HFFc6 (cell line): ENCODE measurements at places on chromosomes 1 and 21. TPM values are rescaled to one million over a fixed set of nuclear protein-coding genes. Genes with fewer than 3 reads are reported as not detected.

DNA sequence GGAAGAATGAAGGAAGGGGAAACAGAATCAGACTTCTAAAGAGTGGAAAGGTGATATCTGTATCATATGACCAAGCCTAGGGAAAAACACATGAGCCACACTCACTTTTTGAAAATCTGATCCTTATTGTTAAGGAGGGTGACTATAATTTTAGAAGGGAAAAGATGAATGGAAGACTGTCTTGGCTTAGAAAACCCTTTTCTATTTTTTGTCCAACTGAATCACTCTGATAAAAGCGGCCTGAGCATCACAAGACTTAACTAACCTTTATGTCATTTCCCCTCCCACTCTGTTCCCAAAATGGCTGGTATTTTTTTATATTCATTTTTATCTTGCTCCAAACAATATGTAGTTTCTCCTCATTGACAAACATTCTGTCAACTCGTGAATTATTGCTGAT, 169.8 kb downstream of the C1orf21 start:
- H3K4me3 ChIP-seq, result no peak overlapping the region
- DNase-seq, result no peak
- H3K36me3 ChIP-seq, result no peaks in the 10 kb centered on the region
- H3K27me3 ChIP-seq, result no peaks in the 10 kb centered on the region

DNA sequence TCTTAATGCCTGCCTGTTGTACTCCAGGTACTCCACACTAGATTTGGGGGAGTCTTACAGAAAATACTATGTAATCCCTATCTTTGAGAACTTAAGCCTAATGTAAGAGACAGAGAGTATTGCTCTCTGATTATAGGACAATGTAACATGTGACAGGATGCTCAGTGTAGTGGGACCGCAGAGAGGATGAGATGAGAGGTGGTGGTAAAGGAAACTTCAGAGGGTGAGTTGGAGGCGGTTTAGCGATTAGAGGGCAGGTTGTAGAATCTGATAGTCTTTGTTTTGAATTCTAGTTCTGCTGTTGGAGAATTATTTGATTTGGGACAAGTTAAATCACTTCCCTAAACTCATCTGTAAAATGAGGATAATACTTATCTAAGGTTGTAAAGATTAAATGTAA, 5.4 kb downstream of the SOAT1 start:
- peaks cover 4% of the 10 kb centered on the region for H3K27me3 ChIP-seq
- peaks cover 22% of the 10 kb centered on the region for H3K36me3 ChIP-seq
- H3K27ac ChIP-seq, result no peak overlapping the region
- no peak overlapping the region for H3K4me3 ChIP-seq
- peaks cover 38% of the 10 kb centered on the region for H3K4me1 ChIP-seq

DNA sequence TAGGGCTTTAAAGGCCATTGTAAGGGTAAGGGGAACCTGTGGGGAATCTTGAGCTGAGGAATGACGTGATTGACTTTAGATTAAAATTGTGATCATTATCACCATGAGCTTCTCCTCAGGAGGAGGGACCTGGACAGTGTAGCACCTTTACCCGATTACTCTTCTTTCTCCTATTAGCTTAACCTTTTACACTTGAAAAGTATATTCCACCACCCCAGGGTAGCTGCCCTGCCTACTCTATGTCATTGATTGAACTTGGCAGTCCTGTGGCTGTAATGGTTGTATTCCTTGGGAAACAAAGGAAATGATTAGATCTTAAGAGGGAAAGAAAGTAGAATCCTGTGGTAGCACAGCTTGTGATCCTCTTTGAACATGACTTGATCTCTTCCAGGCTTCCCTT, 47.7 kb downstream of the CACHD1 start:
- H3K27ac ChIP-seq, result peak overlapping the region; percentile 41
- H3K4me3 ChIP-seq, result no peak overlapping the region
- DNase-seq, result no peak
- H3K27me3 ChIP-seq, result no peaks in the 10 kb centered on the region
- no peaks in the 10 kb centered on the region for H3K36me3 ChIP-seq

GFI1 gene
- not detected in 3 replicates for total RNA-seq

GRCh38 chr1:157196245-157196543, 58.0 kb upstream of the ETV3 start:
- no peaks in the 10 kb centered on the region for H3K36me3 ChIP-seq
- H3K4me3 ChIP-seq, result no peak overlapping the region
- no peak for DNase-seq
- H3K4me1 ChIP-seq, result no peaks in the 10 kb centered on the region

SERPINC1 gene
- total RNA-seq, result 0.29 TPM in 1 of 2 replicates, not detected in the other

DNA sequence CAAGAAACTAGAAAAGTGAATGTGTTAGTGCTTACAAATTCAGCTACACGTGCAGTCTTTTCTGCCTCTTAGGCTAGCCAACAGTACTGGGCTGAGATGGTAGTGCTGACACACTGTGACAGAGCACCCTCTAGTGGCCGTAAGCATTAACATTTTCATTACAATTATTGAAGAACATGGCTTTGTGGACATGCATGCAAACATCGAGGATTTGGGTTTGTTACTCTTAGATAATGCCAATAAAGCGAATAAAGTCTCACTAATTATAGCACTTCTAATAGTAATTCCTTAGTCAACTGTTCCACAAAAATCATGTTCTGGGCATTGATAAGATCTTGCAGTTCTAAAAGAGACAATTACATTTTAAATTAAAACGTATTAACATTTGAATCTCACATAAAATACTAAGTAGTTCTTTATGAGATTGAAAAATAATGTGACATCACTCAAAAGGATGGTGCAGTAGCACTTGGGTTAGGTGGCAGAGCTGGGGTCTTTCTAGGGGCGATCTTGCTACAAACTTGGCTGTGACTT, 47.1 kb downstream of the MYSM1 start:
- H3K27me3 ChIP-seq, result no peaks in the 10 kb centered on the region
- peaks cover 31% of the 10 kb centered on the region for H3K4me1 ChIP-seq
- no peak overlapping the region for H3K4me3 ChIP-seq
- peaks cover 16% of the 10 kb centered on the region for H3K36me3 ChIP-seq
- peak overlapping the region; percentile 63 for H3K27ac ChIP-seq
- DNase-seq, result peak; percentile 77

GRCh38 chr1:18103788-18104421, 3.7 kb upstream of the IGSF21 start:
- DNase-seq, result no peak
- H3K27me3 ChIP-seq, result peaks cover 17% of the 10 kb centered on the region
- no peak overlapping the region for H3K27ac ChIP-seq
- H3K36me3 ChIP-seq, result no peaks in the 10 kb centered on the region
- H3K4me3 ChIP-seq, result no peak overlapping the region

- H3K27me3 ChIP-seq, result peaks cover 26% of the 10 kb centered on the region
- DNase-seq, result no peak
- no peaks in the 10 kb centered on the region for H3K4me1 ChIP-seq
- peaks cover 6% of the 10 kb centered on the region; the same call in 1 of the 2 replicates for H3K36me3 ChIP-seq
Measured at GRCh38 chr1:53439337-53440207, 19.6 kb upstream of the DMRTB1 start.
